ENCODE measurements at places on chromosomes 1 and 21. TPM values are rescaled to one million over a fixed set of nuclear protein-coding genes. Genes with fewer than 3 reads are reported as not detected.

The CA6 gene
- total RNA-seq = 0.25 TPM

- no peak for DNase-seq
These were observed 22.9 kb upstream of the COL18A1 start for GRCh38 chr21:45381865-45382696.

DNA sequence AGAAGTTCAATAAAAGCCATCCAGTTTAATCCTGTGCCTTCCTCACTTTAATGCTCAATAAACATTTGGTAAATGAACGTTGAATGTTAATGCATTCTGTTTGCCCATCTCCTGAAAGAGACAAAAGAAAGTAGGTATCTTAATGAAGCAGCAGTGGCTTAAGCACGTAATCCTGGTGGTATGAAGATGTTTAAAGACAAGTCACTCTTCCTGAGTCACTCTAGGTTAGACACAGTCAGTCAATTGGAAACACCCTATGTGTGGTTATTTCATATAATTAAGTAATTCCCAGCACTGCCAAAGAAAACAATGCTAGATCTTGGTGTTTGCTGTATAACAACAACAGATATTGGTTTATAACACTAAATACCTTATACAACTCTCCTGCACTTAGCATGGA lies 334.0 kb upstream of the FMN2 start:
- DNase-seq = no peak

DNA sequence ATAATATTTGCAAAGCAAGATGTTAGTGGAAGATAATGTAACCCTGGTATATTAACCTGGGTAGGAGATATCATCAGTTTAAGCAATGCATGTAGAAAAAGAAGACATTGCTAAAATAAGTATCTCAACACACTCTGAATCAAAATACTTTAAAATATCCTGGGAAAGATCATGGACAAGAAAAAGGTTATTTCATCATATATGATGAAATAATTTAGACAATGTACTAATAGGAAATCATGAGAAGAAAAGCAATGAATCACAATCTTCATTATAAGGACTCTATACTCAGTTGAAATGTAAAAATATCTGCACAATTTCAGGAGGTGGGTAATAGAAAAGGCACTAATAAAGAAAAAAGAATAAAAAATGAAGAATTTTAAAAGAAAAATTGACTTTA lies 158.8 kb downstream of the KCNT2 start:
- no peak for DNase-seq

DNA sequence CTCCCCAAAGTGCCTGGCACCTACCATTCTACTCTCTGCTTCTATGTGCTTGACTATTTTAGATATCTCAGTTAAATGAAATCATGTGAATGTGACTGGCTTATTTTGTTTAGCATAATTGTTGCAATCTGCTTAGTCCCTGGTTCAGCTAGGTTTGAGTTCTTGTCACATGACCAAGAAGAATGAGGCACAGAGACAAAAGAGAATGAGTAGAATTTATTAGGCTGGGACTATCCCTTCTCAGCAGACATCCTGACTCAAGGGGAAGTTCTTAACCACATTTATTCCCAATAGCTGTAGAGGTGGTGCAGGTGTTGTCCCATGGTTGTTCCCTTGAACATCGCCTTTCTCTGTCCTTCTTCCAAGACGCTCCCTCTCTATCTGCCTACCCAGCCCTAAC lies 1485.7 kb downstream of the KCNT2 start:
- no peak for DNase-seq

- DNase-seq = no peak
These were observed 23.0 kb upstream of the DDOST start for GRCh38 chr1:20684050-20684620.
